ENCODE measurements at places on chromosomes 16 and 17.

DNA sequence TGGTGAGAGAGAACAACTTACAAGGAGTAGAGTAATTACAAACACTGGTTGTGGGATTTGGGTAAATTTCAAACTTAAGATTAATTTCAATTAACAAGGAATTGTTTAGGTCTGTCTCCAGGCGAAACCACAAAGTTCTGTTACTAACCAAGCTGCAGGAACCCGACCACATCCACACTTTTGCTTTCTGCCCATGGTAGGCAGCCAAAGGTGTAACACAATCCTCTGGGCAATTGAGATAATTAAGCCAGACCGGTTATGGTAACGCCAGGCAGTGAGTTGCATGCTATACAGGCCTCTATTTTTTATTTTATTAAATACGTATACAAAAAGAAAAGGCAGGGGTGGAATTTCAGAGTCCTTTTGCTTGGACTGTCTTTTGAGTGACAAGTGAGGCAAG is 12.0 kb downstream of the KCNJ2 start:
- DNase-seq, result no peak

- DNase-seq, result no peak
Measured at GRCh38 chr17:50458270-50458669, 10.4 kb downstream of the CHAD start.

- peak; percentile 81 for DNase-seq
Measured at GRCh38 chr17:7841915-7842379, 7.9 kb downstream of the KDM6B start.

DNA sequence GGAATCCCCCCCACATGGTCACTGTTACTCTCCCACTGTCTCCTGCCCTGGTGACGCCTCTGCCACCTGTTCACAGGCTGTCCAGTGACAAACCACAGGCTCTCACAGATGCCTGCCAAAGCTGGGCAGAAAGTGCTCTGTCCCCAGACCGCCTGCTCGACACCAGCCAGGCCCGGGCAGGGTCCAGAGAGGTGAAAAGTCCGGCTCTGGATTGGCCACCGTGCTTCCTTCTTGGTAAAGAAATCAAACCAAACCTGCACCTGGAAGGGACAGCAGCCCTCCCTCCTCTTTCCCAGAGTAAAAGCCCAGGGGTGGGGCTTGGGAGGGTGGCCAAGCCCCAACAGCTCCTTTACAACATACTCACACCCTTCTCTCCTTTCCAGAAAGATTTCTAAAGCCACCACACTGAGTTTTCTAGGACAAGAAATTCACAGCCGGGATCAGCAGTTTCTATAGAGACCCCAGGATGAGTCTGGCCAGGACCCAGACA is 6.2 kb downstream of the PCGF2 start:
- DNase-seq, result no peak

DNA sequence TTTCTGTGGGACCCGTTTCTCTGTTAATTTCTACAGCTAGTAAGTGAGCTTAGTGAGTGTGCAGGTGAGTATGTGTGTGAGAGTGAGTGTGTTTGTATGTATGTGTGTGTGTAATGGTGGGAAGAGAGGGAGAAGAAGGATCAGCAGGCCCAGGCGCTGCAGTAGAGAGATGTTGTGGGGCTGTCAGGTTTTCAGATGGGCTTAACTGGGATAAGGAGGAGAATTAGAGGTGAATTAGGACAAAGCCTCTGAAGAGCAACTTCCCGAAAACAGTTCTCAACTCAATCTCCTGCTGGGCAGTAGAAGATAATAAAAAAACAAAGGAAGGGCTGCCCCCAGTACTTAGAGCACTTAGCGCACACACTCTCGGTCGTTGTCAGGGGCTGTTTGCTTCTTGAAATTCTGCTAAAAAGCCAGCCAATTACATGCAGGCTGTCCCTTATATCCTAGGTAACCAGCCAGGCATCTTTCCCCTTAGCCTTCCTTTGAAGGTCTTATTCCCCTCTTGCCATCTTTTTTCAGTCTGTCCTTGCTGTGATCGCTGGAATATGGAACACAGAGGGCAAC is 63.4 kb downstream of the CLEC16A start:
- DNase-seq, result no peak

DNA sequence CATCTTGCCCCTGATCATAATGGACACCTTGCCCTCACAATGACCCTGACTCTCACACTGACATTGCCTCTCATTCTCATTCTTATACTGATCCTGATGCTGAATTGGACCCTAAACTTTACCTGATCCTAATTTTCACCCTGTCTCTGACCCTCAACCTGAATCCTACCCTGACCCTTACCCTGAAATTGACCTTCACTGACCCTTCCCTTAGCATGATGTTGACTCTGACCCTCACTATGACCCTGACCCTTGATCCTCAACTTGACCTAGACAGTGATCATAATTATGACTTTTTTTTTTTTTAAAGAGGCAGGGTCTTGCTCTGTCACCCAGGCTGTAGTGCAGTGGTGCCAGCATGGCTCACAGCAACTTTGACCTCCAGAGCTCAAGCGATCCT is 3.4 kb downstream of the AHSP start:
- DNase-seq, result no peak

GRCh38 chr17:57955183-57955931 is at the start of gene CUEDC1:
Gene CUEDC1 (minus strand): TSS chr17:57955412. CDS start chr17:57885564, 69,848 bp downstream.
- no peak for DNase-seq

DNA sequence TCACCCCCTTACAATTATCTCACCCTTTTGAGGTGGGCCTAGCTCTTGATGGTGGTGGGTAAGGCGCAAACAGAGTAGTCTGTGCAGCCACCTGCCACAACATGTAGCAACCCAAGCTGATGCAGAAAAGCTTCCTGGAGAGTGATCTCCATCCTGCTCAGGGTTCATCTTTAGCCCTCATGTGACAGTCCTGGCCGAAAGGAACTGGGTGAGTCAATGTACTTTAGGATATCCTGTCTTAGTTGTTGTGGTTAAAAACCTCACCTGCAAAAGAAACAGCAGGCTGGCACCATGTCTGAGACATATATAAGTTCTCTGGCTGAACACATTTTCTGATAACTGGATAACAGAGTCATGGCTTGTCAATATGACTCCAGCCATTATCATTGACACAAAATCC is 183.5 kb upstream of the CPHXL start:
- DNase-seq, result no peak

DNA sequence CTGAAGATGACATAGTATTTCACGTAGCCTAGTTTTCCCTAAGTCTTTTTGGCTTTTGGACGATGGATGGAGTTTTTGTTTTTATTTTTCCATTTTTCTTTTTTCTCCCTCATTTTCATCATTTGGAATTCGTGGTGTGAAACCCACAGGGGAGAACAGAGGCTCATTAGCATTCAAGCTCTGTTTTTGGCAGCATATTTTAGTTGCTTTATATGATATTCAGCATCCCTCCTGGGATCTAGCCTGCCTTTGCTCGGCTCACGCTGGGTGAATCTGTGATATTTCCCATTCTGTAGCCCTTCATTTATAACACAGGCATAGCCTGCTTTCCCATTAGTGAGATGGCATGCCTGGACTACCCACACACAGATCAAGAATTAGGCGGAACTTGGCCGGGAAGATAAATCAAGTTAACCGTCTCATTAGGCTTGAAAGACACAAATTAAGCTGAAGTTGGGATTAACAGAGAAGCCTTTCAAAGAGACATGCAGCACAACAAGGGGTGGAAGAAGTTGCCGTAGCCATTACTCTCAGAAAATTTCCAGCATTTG is 20.1 kb upstream of the CLEC19A start:
- DNase-seq, result no peak

DNA sequence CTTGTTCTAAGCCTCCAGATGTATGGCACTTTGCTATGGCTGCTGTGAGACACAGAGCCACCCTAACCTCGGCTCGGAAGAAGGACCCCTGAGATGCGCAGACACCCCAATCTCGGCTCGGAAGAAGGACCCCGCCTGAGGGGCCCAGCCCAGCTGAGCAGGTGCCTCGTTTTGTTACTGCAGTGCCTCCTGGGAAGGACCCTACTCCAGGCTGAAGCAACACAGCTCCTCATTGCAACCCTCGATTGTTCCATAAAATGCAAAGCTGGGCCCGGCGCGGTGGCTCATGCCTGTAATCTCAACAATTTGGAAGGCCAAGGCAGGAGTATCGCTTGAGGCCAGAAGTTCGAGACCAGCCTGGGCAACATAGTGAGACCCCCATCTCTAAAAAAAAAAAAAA is 61.3 kb downstream of the C16orf95 start:
- no peak for DNase-seq

GRCh38 chr17:38443356-38444031 is 15.2 kb downstream of the ARHGAP23 start:
- DNase-seq, result no peak

- no peak for DNase-seq
Measured at GRCh38 chr16:27080895-27081294, 14.2 kb downstream of the C16orf82 start.

DNA sequence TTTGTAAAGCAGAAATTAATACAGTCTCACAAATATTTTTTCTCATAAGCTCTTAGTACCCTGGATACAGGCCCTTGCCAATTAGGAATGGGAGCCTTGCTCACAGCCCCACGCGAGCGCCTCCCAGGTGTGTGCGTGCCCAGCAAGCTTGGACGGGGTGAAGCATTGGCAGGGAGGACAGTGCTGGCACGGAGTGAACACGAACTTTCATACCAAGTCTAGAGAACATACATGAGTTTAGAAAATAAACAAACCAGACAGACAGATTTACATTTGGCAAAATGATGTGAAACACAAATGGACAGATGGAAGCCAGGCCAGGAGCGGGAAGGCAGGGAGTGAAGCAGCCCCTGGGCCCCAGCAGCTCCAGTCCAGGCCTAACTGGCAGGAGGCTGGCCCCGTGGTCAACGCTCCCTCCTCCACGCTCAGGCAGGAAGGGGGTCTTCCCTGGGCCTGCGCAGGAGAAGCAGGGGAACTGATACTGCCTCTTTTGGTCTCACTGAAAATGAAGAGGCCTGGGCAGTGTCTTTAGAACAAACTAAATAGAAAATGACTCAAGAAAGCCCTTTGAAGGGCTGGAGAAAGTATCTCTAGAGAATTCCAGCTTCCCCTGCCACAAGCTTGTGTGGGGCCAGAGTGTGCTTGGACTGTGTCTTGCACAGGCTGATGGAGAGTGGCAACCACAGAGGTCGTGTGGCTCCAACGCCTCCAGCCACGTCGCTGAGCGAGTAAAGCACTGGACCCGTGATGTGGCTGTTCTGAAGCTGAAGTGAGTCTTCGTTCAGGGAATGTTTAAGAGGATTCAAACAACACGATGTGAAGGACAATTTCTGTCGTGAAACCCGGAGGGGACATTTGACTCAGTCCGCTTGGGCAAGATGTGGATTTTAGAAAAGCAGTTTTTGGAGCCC is 9.9 kb upstream of the FOXJ1 start:
- no peak for DNase-seq

GRCh38 chr17:81322271-81323082 is 27.4 kb upstream of the SLC38A10 start:
- no peak for DNase-seq

DNA sequence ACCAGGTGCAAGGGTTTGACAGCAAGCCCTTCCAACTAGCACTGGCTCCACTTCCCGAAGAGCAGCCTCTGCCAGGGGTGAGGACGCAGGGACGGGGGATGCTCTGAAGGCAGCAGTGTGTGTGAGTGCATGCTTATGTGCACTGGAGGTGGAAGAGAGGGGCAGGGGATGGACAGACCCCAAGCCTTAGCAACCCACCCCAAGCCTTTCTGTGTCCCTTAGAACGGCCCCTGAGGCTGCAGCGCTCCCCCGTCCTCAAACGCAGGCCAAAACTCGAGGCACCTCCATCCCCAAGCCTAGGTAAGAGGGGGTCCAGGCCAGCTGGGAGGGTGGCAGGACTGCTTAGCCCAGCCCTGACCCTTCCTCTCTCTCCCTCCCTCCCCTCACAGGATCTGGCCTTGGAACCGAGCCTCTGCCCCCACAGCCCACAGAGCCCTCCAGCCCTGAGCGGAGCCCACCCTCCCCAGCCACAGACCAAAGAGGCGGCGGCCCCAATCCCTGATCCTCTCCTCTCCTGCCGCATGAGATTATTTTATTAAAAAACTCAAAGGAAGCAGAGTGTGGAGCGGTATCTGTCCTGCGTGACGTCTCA is 2.9 kb downstream of the ACD start:
- DNase-seq, result no peak

GRCh38 chr16:86091976-86092375 is 193.0 kb downstream of the IRF8 start:
- no peak for DNase-seq

DNA sequence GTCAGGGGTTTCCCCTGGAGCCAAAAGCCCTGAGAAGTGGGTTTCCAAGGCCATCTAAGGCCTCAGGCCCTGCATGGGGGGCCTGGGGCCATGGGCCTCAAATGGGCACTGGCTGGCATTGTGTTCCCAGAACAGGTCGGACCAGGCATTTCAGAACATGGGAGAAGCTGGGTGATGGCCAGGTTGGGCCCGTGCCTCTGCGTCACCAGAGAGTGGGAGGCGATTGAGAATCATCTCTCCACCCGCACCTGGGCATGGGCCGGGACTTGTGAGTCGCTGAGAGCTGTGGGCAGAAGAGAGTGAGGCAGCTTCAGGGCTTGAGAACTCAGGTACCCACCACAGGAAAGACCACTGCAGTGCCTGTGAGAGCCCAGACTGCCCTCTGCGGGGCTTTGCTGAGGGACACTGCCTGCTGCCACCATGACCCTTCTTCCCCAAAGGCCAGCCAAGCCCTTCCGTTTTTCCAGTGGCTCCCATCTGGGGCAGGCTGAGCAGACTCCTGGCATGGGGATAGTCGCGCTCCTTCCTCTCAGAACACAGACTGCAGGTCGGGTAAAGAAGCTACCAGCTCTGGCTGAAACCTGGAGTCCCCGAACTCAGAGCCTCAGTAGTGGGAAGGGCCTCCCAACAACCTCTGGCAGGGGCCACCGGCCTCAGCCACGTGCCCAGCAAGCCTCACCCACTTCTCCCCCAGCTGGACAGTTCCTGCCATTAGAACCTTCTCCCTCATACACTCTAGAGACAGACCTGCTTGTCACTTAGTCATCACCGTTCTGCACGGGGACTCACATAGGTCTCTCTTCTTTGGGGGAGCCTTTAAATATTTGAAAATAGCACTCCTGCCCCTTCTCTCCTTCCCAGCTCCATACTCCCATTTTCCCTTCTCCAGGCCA is 1.6 kb downstream of the RAB11FIP4 start:
- no peak for DNase-seq

- DNase-seq, result no peak
Measured at GRCh38 chr16:70257391-70257790, 5.7 kb upstream of the EXOSC6 start.

- no peak for DNase-seq
Measured at GRCh38 chr17:9291912-9292560, 270.7 kb downstream of the NTN1 start.

- no peak for DNase-seq
Measured at GRCh38 chr16:73527187-73527586, 479.3 kb upstream of the ZFHX3 start.

GRCh38 chr17:46138473-46138872 is 54.8 kb downstream of the KANSL1 start:
- no peak for DNase-seq

Measured in activated CD8-positive, alpha-beta memory T cell treated with anti-CD3 and anti-CD28 coated beads for 4 hours (primary cell).